ENCODE measurements at places on chromosomes 4 and X. TPM values are rescaled to one million over a fixed set of nuclear protein-coding genes. Genes with fewer than 3 reads are reported as not detected.

The TKTL2 gene
- not detected for total RNA-seq

The C1QTNF7 gene
- total RNA-seq = 4.4 TPM

The FRG2 gene
- total RNA-seq = not detected

The MAGEA2 gene
- not detected for total RNA-seq

The P2RY4 gene
- 1.1 TPM for total RNA-seq

The IQSEC2 gene
- 22.2 TPM for total RNA-seq

The CENPVL1 gene
- total RNA-seq = 0.31 TPM

The TCEAL2 gene
- 1.4 TPM for total RNA-seq

The DMP1 gene
- total RNA-seq = not detected

The CLNK gene
- not detected for total RNA-seq

The SH2D1A gene
- not detected for total RNA-seq

The MAGEB6B gene
- total RNA-seq = not detected

The ERVMER34-1 gene
- 3.7 TPM for total RNA-seq

- H3K27me3 ChIP-seq = peaks cover 11% of the 10 kb centered on the region
- peak overlapping the region; percentile 69 for H3K4me3 ChIP-seq
- H3K27ac ChIP-seq = peak overlapping the region; percentile 60
- H3K4me1 ChIP-seq = peaks cover 41% of the 10 kb centered on the region
Observed at GRCh38 chrX:134548257-134549201, 88.6 kb downstream of the HPRT1 start.

- H3K36me3 ChIP-seq = peaks cover 8% of the 10 kb centered on the region
- H3K4me1 ChIP-seq = peaks cover 16% of the 10 kb centered on the region
- no peak overlapping the region for H3K4me3 ChIP-seq
- H3K27ac ChIP-seq = peak overlapping the region; percentile 2
Observed at GRCh38 chr4:125388613-125389012, 73.9 kb downstream of the FAT4 start.

- DNase-seq = no peak
- H3K4me1 ChIP-seq = no peaks in the 10 kb centered on the region
- no peaks in the 10 kb centered on the region for H3K27me3 ChIP-seq
Observed at GRCh38 chr4:5366421-5366820, 315.1 kb downstream of the STK32B start.

DNA sequence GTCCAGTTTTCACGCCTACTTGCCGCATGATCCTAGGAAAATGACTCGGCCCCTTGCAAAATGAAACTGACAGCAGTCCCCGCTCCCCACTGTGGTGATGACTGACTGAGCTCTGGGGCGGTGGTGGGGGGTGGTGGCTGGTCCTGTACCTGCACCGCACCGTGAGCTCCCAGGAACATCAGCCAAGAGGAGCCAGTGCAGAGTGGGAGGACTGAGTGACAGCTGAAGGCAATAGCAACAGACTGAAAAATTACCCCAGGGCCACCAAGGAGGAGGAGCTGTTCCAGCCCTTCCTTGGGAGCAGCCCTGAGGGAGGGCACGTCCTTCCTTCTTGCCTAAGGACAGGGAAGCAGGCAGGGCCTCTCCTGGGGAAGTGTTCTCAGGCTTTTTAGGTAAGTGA lies 2.4 kb upstream of the C4orf50 start:
- H3K27ac ChIP-seq = no peak overlapping the region
- peaks cover 1% of the 10 kb centered on the region for H3K4me1 ChIP-seq
- no peak overlapping the region for H3K4me3 ChIP-seq
- peaks cover 45% of the 10 kb centered on the region for H3K27me3 ChIP-seq
- DNase-seq = no peak

DNA sequence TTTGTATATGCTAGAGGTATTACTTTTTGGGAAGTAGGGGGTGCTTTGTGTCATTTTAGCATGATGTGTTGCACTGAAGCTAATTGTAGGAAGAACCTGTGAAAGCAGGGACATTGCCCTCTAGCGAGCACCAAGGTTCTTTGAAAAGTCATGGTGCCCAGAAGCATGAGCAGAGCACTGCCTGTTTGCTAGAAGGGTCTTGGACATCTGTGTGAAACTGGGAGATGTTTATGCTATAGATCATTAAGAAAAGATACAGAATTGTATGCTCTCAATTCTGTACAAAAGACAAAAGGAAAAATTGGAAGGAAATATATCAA lies 14.7 kb downstream of the GRPR start:
- no peaks in the 10 kb centered on the region for H3K36me3 ChIP-seq
- no peak overlapping the region for H3K27ac ChIP-seq
- no peak for DNase-seq
- H3K27me3 ChIP-seq = no peaks in the 10 kb centered on the region

- no peaks in the 10 kb centered on the region for H3K4me1 ChIP-seq
- no peak for DNase-seq
- no peaks in the 10 kb centered on the region for H3K27me3 ChIP-seq
- H3K4me3 ChIP-seq = no peak overlapping the region
Observed at GRCh38 chrX:111283446-111283845, 13.2 kb upstream of the CAPN6 start.

DNA sequence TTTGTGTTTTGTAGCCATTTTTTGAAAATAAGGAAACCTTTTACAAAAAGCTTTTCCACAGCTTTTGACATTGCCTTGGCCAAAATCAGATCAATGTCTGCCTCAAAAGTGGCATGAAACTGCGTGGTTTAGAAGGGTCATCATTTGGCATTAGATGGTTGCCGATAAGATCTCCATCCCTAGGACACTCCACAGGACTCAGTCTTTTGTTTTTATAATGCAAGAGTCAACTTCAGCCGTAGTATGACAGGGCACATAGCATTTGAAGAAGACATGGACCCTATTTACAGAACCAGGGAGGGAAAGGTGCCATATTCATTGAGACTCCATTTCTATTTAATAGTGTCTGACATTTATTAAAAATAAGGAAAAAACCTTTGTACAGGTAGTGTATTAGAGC lies 1.3 kb downstream of the RTL8A start:
- peak overlapping the region; percentile 84 for H3K27ac ChIP-seq
- peak overlapping the region; percentile 87 for H3K4me3 ChIP-seq
- no peaks in the 10 kb centered on the region for H3K36me3 ChIP-seq
- H3K4me1 ChIP-seq = peaks cover 14% of the 10 kb centered on the region
- no peak for DNase-seq
- H3K27me3 ChIP-seq = no peaks in the 10 kb centered on the region

- DNase-seq = no peak
- H3K4me3 ChIP-seq = no peak overlapping the region
- H3K36me3 ChIP-seq = no peaks in the 10 kb centered on the region
- H3K27ac ChIP-seq = no peak overlapping the region
- H3K4me1 ChIP-seq = no peaks in the 10 kb centered on the region
- peaks cover 4% of the 10 kb centered on the region for H3K27me3 ChIP-seq
Observed at GRCh38 chr4:114386637-114387233, 211.9 kb upstream of the UGT8 start.

DNA sequence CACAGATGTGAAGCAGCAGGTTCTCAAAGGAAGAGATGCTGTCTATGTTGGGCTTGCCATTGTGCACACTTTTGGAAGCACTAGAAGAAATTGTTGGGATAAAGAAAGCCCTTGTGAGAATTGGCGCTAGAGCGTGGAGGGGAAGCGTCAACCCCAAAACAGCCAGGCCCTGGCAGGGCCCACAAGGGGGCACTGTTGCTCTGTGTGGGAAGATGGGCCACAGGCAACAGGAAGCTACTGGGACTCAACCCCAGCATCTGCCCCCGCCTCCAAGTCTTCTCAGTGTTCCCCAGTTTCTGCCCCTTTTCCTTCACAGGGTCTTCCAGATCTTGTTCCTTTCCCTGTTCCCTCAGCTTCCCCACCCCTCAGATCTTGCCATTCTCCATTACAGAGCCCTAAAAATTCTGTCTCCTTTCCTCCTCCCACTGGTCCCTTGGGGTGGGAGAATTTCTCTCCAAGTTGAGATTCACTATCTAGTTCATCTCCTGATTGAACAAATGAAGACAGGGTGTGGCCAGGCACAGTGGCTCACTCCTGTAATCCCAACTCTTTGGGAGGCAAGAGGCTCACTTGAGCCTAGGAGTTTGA lies 85.5 kb downstream of the STARD8 start:
- H3K4me1 ChIP-seq = no peaks in the 10 kb centered on the region
- no peak overlapping the region for H3K4me3 ChIP-seq
- no peak for DNase-seq
- peaks cover 3% of the 10 kb centered on the region for H3K27me3 ChIP-seq

GRCh38 chr4:150978738-150979575 lies 36.1 kb downstream of the LRBA start:
- no peak overlapping the region for H3K4me3 ChIP-seq
- H3K27ac ChIP-seq = no peak overlapping the region
- peaks cover 27% of the 10 kb centered on the region for H3K36me3 ChIP-seq
- H3K27me3 ChIP-seq = no peaks in the 10 kb centered on the region

GRCh38 chrX:70289793-70290770 lies at the start of the genes KIF4A and PDZD11:
Gene KIF4A, plus strand, starts transcription at chrX:70290104. Its CDS starts 355 bp downstream, at chrX:70290459.
Gene PDZD11, minus strand, starts transcription at chrX:70289927. Its CDS starts 586 bp downstream, at chrX:70289341.
- H3K4me3 ChIP-seq = peak within 1 kb of the TSS; percentile 91
- H3K36me3 ChIP-seq = peaks cover 5% of the 10 kb centered on the region
- H3K4me1 ChIP-seq = peaks cover 22% of the 10 kb centered on the region
- H3K27ac ChIP-seq = peak within 1 kb of the TSS; percentile 81

- H3K27me3 ChIP-seq = no peaks in the 10 kb centered on the region
- DNase-seq = no peak
- no peaks in the 10 kb centered on the region for H3K4me1 ChIP-seq
- H3K36me3 ChIP-seq = no peaks in the 10 kb centered on the region
Observed at GRCh38 chr4:177968817-177969442, 526.7 kb upstream of the AGA start.

GRCh38 chrX:103919270-103919637 lies 43.2 kb upstream of the TMSB15B start:
- H3K27ac ChIP-seq = peak overlapping the region; percentile 91
- H3K4me3 ChIP-seq = peak overlapping the region; percentile 84
- H3K4me1 ChIP-seq = peaks cover 7% of the 10 kb centered on the region
- no peaks in the 10 kb centered on the region for H3K27me3 ChIP-seq
- no peak for DNase-seq
- no peaks in the 10 kb centered on the region for H3K36me3 ChIP-seq

GRCh38 chr4:108693819-108694218 lies 43.4 kb downstream of the OSTC start:
- H3K27me3 ChIP-seq = peaks cover 2% of the 10 kb centered on the region
- H3K4me1 ChIP-seq = no peaks in the 10 kb centered on the region
- no peak for DNase-seq
- no peaks in the 10 kb centered on the region for H3K36me3 ChIP-seq

DNA sequence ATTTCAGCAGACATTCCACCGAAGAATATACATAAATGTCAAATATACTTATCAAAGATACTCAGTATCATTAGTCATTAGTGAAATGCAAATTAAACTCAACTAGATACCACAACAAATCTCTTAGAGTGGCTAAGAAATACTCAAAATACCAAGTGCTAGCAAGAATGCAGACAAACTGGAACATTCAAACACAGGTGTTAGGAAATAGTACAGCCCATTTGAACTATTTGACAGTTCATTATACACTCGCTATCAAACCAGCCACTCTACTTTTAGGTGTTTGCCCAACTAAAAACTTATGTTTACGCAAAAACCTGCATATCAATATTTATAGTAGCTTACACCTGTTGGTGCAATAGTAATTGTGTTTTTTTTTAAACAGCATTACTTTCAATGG lies 8.8 kb downstream of the ADAM29 start:
- no peaks in the 10 kb centered on the region for H3K36me3 ChIP-seq
- H3K27ac ChIP-seq = no peak overlapping the region
- peaks cover 30% of the 10 kb centered on the region for H3K4me1 ChIP-seq
- H3K4me3 ChIP-seq = no peak overlapping the region
- DNase-seq = no peak

DNA sequence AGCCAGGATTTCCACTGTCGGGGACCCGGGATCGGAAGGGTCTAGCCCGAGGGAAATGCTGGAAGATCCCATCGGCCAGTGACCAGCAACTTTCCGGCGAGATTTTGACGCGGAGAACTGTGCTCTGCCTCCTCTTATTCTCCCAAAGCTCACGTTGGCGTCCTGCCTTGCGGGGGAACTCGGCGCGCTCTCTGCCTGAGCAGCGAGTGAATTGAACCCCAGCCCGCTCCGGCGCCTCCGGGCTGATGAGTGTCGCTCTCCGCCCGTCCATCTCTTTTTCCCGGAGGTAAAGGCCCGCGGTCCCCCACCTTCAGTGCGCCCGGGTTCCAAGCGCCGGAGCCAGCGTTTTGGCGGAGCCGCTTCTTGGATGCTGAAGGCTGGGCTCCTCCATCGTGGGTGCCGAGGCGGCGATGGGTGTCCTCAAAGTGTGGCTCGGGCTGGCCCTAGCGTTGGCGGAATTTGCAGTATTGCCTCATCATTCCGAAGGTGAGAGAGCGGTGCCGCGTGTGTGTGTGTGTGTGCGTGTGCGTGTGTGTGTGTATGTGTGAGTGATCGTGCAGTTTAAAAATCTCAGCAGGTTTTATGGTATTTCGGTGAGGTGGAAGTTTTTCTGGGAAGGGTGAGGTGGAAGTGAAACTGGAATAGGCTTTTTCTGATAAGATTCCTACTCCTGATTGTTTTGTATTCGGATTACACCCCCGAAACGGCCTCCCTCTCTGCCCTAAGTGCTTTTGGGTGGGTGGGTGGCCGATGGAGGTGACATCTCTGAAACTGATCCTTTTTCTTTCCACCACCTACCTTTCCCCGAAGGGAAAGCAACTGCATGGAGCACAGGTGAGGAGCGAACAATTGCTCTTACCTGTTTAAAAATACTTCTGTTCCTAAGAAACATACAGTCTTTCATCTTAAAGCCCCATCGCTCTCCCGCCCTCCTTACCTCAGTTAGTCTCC lies 752 bp downstream of the FRAS1 start:
- no peaks in the 10 kb centered on the region for H3K36me3 ChIP-seq
- peak overlapping the region; percentile 97 for H3K27ac ChIP-seq
- peak overlapping the region; percentile 95 for H3K4me3 ChIP-seq
- H3K4me1 ChIP-seq = peaks cover 20% of the 10 kb centered on the region
- DNase-seq = peak; percentile 28

DNA sequence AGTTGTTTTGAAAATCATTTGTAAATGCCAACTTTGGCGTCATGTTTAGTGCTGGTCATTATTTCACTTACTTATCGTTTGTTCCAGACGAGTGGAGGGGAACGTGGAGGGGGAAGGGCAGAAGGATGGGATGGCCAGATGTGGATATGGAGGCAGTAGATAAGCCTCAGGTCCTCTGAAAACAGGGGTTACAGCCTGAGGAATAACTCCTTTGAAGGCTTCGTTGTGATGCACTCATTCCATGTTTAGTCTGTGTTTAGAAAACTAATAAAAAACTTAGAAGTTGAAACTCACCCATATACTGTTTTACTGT lies 1.1 kb downstream of the MOB1B start:
- peaks cover 15% of the 10 kb centered on the region for H3K4me1 ChIP-seq
- H3K4me3 ChIP-seq = peak overlapping the region; percentile 96
- H3K36me3 ChIP-seq = peaks cover 20% of the 10 kb centered on the region
- no peaks in the 10 kb centered on the region for H3K27me3 ChIP-seq
- no peak for DNase-seq
- H3K27ac ChIP-seq = peak overlapping the region; percentile 97

- no peak overlapping the region for H3K4me3 ChIP-seq
- H3K4me1 ChIP-seq = peaks cover 15% of the 10 kb centered on the region
- H3K27me3 ChIP-seq = no peaks in the 10 kb centered on the region
- peaks cover 53% of the 10 kb centered on the region for H3K36me3 ChIP-seq
- H3K27ac ChIP-seq = peak overlapping the region; percentile 58
Observed at GRCh38 chr4:77021614-77022089, 54.1 kb downstream of the CCNI start.

- no peak for DNase-seq
- H3K27me3 ChIP-seq = peaks cover 13% of the 10 kb centered on the region
- H3K4me3 ChIP-seq = peak overlapping the region; percentile 88
- peaks cover 53% of the 10 kb centered on the region for H3K4me1 ChIP-seq
- peak overlapping the region; percentile 45 for H3K27ac ChIP-seq
- H3K36me3 ChIP-seq = peaks cover 19% of the 10 kb centered on the region
Observed at GRCh38 chr4:125321709-125322365, 7.1 kb downstream of the FAT4 start.
